ENCODE measurements at places on chromosomes 13 and 19.

DNA sequence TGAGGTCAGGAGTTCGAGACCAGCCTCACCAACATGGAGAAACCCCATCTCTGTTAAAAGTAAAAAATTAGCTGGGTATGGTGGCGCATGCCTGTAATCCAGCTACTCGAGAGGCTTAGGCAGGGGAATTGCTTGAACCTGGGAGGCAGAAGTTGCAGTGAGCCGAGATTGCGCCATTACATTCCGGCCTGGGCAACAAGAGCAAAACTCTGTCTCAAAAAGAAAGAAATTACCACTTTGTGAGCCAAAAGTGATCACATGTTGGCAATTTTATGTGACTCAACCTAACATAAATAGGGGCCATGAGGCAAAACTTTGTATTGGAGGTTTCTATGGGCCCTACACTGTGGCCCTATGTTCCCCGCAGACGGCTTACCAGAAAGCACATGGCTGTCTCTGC is 72.2 kb downstream of the MAP4K1 start:
- no peak for DNase-seq

GRCh38 chr19:33405553-33406461 is 32.3 kb downstream of the CEBPG start:
- no peak for DNase-seq

DNA sequence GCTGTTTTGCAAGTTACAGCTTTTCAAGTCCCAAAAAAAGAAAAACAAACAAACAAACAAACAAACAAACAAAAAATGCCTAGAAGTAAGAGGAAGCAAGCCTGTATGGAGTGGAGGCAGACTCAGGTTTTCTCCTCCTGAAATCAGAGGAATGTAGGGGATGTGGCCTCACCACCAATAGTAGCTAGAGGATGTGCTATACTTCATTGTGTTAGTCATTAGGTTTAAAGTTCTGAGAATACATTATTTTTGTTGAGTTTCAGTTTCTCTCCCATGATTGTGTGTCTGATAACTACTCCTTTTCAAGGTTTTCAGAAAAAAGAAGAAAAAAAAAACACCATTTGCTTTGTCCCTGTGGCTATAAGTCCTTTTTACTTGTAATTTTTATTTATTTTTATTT is 524.5 kb downstream of the GPC6 start:
- no peak for DNase-seq

DNA sequence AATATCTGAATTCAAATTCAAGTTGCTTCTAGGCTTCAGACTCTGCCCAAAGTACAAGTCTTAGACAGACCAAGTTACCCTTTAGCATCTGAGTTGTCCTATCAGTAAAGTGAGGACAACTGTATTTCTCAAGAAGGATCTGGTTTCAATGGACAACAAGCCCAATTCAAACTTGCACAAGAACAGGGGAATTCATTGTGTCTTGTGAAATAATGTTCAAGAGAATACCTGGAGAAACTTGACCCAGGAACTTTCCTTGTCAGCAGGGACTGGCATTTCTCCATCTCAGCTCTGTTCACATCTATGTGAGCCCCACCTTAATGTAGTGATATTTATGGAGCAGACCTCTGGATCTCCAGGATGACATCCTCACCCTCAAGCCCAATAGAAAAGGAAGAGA is 894.9 kb upstream of the SLC10A2 start:
- DNase-seq, result no peak

GRCh38 chr19:3771906-3772455 is at the start of gene RAX2:
RAX2 (minus strand) TSS chr19:3772228; CDS start chr19:3771742, 486 bp downstream.
- DNase-seq, result no peak

- DNase-seq, result no peak
These were observed 40.1 kb downstream of the METTL21C start for GRCh38 chr13:102654756-102655155.

DNA sequence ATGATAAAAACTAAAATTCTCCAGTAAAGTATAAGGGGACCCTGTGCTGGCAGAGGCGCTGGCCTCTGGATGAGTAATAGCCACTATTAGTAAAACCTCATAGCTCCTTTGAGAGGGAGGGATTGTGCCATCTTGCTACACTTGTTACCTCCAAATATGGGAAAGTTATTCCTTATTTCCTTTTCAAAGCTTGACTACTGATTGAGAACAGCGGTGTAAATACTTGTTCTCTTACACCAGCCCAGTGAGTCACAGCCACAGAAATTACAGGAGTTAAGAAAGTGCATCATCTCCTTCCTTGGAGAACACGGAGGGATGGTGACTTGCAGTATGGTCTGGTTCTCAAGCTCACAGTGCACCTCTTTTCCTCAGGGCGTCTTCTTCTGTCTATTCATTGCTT is 379.0 kb downstream of the EFNB2 start:
- no peak for DNase-seq

DNA sequence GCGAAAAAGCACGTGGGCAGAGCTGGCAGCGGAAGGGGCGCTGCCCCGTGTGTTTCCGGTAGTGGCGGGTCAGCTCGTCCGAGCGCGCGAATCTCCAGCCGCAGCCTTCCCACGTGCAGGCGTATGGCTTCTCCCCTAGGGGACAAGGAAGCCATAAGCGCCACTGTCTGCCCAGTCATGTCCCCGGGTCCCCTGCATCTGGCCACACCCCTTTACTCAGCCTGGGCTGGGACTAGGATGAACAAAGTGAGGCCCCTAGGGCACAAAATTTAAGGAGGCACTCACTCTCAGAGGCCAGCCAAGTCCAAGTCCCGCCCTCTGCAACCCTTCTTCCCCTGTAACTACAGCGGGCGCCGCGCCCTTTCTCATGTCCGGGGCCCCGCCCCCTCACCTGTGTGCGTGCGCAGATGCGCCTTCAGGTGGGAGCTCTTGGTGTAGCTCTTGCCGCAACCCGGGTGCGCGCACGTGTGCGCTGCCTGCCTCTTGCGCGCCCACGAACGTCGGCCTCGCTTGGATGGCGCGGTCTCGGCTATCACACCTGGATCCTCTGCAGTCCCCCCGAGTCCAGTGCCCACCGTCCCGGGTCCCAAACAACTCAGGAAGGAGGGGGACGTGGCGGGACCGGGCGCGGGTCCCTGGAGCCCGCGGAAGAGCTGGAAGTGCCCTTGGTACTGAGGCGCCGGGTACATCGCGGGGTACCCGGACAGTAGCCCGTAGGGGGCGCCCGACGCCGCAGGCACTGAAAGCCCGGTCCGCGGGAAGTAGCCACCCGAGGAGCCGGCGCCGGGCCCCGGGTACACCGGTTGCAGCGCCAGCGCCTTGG is 1.9 kb downstream of the KLF1 start:
- peak; percentile 71 for DNase-seq

DNA sequence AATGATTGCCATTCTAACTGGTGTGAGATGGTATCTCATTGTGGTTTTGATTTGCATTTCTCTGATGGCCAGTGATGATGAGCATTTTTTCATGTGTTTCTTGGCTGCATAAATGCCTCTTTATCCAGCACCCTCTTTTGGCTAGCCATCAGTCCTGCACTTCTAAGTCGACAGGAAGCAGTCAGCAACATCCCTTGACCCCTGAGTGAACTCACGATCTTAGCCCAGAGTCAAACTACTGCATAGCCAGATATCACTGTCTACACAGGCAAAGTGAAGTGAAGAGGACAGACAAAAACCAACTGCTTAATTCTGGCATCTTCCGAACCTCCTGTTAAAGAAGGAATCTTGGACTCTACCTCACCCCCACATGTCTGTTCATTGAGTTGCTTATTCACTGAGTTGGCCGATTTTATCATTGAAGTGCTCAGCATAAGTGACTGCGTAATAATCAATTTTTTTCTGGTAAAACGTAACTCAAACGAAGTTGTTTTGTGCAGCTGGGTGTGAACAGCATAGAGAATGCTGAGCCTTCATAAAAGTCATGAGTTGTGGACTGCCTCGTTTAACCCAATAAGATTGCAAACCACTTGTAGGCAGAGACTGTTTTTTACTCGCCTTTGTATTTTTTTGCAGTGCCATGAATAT is 304.2 kb downstream of the COG6 start:
- no peak for DNase-seq

DNA sequence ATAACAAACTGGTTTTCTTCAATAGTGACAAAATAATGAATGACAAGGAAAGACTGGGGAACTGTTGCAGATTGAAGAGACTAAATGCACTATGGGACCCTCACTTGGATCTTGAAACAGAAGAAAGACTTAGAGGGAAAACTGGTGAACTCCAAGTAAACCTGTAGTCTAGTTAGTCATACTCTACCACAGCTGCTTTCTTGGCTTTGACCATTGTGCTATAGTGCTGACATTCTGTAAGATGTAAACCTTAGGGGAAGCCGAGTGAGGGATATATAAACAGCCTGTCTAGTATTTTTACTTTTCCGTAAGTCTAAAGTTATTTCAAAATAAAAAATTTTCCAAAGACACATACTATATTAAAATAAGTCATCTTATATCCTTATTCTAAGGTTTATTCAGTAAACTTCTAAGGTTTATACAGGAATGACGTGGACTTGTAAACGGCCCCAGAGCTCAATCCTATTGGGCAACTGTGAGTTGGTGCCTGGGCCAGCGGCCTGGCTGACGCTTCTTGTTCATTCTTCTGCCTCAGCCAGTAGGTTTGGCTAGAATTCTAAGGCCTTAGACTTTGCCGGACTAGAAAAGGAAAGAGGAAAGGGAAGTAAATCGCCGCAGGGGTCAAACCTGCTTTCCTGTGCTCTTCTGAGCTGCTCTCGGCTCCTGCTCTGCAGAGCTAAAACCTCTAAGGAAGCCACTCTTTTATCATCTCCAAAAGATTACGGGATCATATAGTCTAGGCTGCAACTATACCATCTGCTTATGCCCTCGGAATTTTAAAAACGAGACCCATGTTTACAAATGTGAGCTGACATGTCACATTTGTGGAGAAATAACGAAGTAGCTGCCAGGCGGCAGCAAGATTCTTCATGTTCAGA is 33.6 kb upstream of the UBE2L5 start:
- no peak for DNase-seq

DNA sequence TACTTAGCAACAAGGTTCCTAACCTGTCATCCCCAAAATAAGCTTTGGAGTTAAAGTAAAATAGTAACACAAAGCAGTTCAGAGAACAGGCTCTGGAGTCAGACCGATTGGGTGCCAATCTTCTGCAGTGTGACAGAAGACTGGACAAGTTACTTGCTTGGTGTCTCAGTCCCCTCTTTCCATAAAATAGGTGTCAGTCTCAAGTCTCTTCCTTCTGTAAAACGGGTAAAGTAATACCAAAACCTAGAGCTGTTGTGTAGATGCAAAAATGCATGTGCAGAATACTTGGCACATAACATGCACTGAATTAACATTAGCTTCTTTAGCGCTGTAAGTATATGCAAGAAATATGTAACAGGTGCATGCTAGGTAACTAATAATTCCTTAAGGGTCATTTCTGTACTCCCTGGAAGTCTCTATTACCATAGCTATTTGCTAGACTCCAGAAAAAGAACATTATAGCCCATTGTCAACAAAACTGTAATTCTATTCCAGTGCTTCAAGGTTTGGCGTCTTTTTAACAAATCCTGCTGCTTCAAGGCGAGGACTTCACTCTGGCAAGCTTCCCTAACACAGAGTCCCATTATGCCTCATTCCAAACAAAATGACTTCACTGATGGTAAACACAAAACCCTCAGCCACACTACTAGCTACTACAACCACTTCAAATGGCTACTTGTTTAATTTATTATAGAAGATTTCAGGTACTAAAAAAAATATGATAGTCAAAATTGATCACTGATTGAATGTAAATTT is 32.8 kb downstream of the ELF1 start:
- DNase-seq, result no peak
